ENCODE measurements at places on chromosomes 6 and 20.

GRCh38 chr20:36175475-36175995, 21.0 kb downstream of the EPB41L1 start:
- DNase-seq = no peak

- DNase-seq = no peak
These were observed 396.7 kb downstream of the LAMA2 start for GRCh38 chr6:129279343-129280292.

DNA sequence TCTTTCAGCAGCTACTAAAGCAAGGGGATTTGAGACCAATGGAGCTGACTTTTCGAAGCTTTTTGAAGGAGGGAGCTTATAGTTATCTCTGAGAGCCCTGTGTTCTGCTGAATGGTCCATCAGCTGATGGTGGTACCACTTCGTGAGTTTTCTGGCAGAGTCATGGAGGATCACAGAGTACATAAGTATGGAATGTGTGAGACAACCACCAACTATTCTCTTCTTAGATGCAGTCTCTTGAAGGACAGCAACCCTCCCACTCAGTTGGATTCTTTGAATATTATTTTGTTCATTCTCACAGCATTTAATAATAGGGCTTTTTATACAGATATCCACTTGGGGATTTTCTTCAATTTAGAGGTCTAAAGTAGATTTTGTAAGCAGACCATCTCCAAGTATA, 75.3 kb downstream of the ELOVL2 start:
- DNase-seq = no peak

- no peak for DNase-seq
These were observed 918.4 kb upstream of the MANEA start for GRCh38 chr6:94658929-94659328.

- no peak for DNase-seq
These were observed 569 bp upstream of the CDC5L start for GRCh38 chr6:44386929-44387345.

- DNase-seq = no peak
These were observed 180.7 kb downstream of the TBXT start for GRCh38 chr6:165986914-165987482.

GRCh38 chr6:139919107-139920026, 544.9 kb upstream of the CITED2 start:
- no peak for DNase-seq

GRCh38 chr20:57713505-57713903, 3.7 kb upstream of the PMEPA1 start:
- DNase-seq = no peak

GRCh38 chr20:5745416-5746030, 4.7 kb upstream of the SHLD1 start:
- no peak for DNase-seq

- DNase-seq = no peak
These were observed 17.8 kb upstream of the CST9L start for GRCh38 chr20:23585808-23586734.

DNA sequence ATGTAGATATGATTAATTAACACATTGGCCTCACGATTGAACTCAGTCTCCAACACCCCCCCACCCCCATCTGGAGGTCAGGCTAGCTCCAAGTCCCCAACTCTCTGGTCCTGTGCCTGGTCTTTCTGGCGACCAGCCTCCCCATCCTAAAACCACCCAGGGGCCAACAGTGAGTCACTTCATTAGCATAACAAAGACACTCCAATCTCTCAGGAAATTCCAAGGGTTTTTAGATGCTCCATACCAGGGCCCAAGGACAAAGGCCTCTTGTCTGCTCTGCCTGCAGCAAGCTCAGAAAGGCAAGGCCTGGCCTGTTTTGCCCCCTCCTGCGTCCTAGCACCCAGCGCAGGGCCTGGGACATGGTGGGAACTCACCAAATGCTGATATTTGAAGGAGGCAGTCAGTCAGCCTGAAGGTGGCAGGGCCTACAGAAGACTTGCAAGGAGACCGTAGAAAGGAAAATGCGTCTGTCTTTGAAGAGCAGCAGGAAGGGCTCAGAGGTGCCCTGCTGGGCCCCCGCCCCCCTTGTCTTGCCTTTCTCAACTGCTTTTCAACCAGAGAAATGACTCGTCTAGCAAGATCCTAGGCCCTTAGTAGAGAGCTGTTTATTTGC, 184.7 kb downstream of the CDH4 start:
- DNase-seq = no peak

DNA sequence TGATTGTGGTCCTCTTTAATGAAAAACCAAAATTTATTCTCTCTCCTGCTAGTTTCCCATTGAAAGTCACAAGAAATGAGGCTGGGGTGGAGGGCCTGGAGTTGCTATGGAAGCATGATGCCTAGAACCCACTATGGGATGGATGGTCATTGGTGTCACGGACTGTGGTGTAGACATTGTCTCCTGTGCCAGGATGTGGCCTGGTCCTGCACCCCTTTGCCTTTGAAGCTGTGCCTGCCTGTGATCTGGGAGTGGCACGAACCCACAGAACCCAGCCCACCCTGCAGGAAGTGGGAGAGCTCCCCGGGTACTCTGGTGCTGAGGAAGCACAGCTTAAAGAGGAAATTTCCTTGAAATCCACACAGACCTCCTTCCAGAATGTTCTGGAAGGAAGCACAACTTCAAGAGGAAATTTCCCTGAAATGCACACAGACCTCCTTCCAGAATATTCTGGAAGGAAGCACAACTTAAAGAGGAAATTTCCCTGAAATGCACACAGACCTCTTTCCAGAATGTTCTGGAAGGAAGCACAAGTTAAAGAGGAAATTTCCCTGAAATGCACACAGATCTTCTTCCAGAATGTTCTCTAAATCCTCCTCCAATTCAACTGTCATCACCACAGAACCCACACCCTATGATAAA, 105.6 kb downstream of the CDH26 start:
- DNase-seq = no peak

GRCh38 chr6:42147138-42147562, 4.7 kb upstream of the C6orf132 start:
- no peak for DNase-seq

DNA sequence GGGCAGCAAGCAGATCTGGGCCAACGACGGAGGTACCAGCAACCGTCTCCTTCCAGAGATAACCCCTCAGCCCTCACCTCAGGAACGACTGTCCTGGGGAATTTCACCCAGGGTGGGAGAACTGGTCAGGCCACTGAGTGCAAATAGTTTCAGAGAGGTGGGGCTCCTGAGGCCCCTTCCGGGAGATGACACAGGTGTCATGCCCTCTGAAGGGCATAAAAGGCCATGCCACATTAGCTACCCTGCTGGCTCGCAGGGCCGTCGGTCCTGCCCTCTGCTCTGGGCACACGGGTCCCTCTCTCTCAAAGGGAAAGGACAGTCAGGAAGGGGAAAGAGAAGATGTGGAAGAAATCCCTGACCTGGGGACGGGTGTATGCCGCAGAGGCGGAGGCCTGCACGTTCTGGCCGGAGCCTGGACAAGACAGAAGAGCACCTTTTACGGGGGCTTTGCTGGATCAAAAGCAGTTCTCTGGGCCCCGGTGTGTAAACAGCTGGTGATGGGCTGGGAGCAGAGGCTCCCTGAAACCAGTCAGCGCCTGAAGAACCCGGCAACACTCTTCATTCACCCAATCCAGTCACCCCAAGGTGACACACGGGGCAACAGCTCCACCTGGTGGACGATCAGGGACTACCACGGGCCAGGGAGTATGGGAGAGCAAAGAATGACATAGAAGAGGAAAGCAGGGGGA, 6.4 kb upstream of the TAF8 start:
- DNase-seq = peak; percentile 63

GRCh38 chr6:137705160-137706082, 161.6 kb upstream of the TNFAIP3 start:
- DNase-seq = peak; percentile 40

- DNase-seq = no peak
These were observed 95.9 kb downstream of the B3GAT2 start for GRCh38 chr6:70860920-70861319.

- no peak for DNase-seq
These were observed 125.9 kb downstream of the FYN start for GRCh38 chr6:111747396-111747795.

DNA sequence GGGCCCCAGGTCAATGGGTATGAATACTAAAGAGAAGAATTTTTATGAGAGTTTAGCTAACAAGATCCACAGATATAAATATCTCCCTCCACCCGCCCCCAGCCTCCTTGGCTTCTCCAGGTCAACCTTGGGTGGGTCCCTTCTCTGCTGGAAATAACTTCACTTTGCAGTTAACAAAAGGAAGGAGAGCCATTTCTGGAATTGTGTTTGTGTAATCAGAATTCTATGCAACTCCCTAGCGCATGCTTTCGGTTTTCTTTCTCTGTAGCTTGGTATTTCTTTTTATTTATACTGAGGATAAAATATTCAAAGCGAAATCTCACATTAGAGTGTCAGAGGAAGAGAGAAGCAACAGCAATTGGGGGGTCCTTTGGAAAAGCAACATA, 27.1 kb downstream of the RIPOR2 start:
- no peak for DNase-seq

- DNase-seq = no peak
These were observed 130.6 kb upstream of the C6orf118 start for GRCh38 chr6:165439928-165440554.

GRCh38 chr20:35312318-35312717, 20.1 kb upstream of the FAM83C start:
- DNase-seq = no peak

DNA sequence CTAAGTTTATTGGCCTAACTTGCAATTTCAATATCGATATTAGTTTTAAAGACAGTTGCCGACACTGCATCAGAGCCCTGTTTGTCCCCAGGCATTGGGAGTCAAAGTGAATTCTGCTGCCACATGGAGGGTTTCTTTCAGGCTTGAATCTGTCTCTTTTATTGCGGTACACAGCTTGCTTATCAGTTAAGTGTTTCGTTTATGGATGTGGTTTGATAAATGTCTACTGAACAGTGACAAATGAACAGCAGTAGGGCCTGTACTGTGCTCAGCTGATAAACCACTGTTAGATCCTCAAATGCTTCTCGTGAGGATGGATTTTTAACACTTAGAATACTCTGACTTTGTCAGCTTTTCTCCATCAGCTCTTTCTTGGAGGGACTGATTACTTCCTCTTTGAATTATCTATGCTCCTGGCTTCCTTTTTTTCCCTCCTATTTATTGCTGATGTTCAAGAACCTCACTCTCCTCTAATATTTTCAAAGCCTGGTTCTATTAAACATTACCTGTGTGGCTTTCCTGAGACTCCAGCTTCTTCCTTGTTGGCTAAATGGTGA, 240.8 kb downstream of the PLCB1 start:
- no peak for DNase-seq

DNA sequence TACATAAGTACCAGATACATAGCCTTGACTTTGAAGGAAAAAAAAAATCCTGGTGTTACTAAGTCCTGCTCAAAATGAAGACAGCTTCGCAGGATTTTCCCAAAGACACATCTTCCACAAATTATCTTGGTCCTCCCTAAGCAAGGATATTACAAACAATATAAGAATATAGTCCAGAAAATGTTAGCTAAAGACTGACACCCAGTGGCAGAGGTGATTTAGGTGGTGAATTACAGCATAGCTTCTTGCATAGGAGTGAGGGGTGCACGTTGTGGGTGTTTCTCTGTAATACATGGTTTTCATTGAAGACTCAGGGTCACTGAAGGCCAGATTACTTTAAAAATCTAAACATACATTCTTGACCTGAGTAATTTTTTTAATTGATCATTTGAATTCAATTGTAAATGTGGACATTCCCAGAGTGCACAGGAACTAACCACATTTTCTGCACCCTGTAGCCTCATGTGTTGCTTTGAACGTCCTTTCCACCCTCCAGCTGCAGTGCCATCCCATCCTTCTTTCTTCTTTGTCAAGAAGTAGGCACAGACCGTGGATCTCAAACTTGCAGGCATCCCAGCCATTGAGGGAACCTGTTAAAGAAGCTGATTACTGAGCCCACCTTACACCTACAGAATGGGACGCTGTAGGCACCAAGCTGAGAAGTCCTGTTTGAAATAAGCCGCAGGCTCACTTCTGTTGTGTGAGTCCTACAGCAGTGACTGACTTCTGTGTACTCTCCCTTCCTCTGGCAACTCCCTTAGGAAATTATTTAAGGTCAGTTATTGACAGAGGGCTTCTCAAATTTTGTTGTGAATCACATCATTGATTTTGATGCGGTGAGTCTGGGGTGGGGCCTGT, 102.6 kb downstream of the PERP start:
- DNase-seq = no peak

GRCh38 chr20:49811825-49812506, 662 bp upstream of the SLC9A8 start:
- no peak for DNase-seq

- DNase-seq = no peak
These were observed 73.7 kb downstream of the FARS2 start for GRCh38 chr6:5335020-5335419.

DNA sequence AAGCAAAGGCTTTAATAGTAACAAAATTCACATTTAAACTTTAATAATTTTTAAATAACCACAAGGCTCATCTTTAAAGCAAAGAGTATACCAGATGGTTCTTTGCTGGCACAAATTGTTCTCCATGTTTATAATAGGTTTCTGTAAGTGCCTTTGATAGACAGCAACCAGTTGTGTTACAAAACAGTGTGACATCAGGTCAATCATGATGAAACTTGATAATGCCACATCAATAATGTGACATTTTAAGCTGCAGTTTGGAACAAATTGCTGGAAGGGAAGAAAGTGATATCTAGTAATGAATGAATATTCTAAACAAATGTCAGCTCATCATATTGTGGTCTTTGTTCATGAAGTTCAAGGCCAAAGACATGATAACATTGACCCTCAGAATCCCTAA, 87.5 kb upstream of the MEI4 start:
- DNase-seq = no peak

DNA sequence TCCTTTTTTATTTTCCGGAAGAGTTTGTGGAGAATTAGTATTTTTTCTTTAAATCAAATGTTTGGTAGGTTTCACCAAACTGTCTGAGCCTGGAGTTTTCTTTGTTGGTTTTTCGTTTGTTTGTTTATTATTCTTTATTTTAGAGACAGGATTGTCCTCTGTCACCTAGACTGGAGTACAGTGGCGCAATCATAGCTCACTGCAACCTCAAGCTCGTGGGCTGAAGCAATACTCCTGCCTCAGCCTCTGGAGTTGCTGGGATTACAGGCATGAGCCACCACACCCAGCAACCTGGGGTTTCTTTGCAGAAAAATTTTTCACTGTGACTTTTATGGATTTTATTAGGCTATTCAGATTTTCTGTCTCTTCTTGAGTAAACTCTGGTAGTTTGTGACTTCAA, 120.2 kb upstream of the LOC128125822 start:
- no peak for DNase-seq

GRCh38 chr6:14369717-14370116, 252.1 kb downstream of the CD83 start:
- DNase-seq = no peak

Measured in GDM1 (cell line).